A549 treated with Mapracorat at 1 μM for 4 hours (cell line): ENCODE measurements at places on chromosomes 2 and 18. TPM values are rescaled to one million over a fixed set of nuclear protein-coding genes. Genes with fewer than 3 reads are reported as not detected.

Gene TMEM200C
- not detected in 5 replicates for total RNA-seq

Gene PDCD1
- not detected in 5 replicates for total RNA-seq

Gene MLPH
- total RNA-seq = 250 to 327 TPM (median 305 TPM) in 5 replicates

Gene RUFY4
- total RNA-seq = not detected in 5 replicates

Gene EEF1B2
- total RNA-seq = 1,032 to 1,246 TPM (median 1,058 TPM) in 5 replicates

Gene PLCD4
- 0.29 to 0.56 TPM (median 0.39 TPM) in 5 replicates for total RNA-seq

Gene ANKRD30B
- total RNA-seq = not detected in 5 replicates

Gene TNFAIP6
- total RNA-seq = 0.68 to 1.5 TPM (median 0.78 TPM) in 5 replicates

Gene ASPRV1
- 0.19 to 0.27 TPM (median 0.23 TPM) in 5 replicates for total RNA-seq

Gene UGT1A3
- total RNA-seq = 0.10 to 0.31 TPM (median 0.26 TPM) in 3 of 5 replicates, not detected in the others

Gene ATG4B
- 42.2 to 69.2 TPM (median 53.1 TPM) in 5 replicates for total RNA-seq

Gene NPHP1
- 7.3 to 8.6 TPM (median 8.1 TPM) in 5 replicates for total RNA-seq

Gene ATP6V1B1
- total RNA-seq = 2.0 to 2.7 TPM (median 2.2 TPM) in 5 replicates

Gene RALB
- total RNA-seq = 58.7 to 71.7 TPM (median 65.6 TPM) in 5 replicates

Gene STAT4
- total RNA-seq = 3.0 to 4.5 TPM (median 4.1 TPM) in 5 replicates

Gene UGT1A4
- 0.07 to 0.12 TPM in 2 of 5 replicates, not detected in the others for total RNA-seq

Gene SLC8A1
- 0.26 to 0.36 TPM (median 0.34 TPM) in 5 replicates for total RNA-seq

Gene CBLN2
- total RNA-seq = 0.05 to 0.42 TPM (median 0.07 TPM) in 5 replicates

Gene EPAS1
- total RNA-seq = 94.4 to 114 TPM (median 110 TPM) in 5 replicates

Gene LCT
- total RNA-seq = 0.05 to 0.06 TPM in 2 of 5 replicates, not detected in the others

Gene TNFRSF11A
- 4.8 to 9.7 TPM (median 8.3 TPM) in 5 replicates for total RNA-seq

Gene CWC22
- 9.6 to 14.7 TPM (median 11.4 TPM) in 5 replicates for total RNA-seq

Gene RAB6C
- total RNA-seq = not detected in 5 replicates

Gene HOXD13
- total RNA-seq = 0.12 to 0.30 TPM (median 0.22 TPM) in 5 replicates

Gene UGT1A8
- total RNA-seq = 0.06 TPM in 1 of 5 replicates, not detected in the others

Gene IL1RL2
- 0.07 TPM in 1 of 5 replicates, not detected in the others for total RNA-seq

Gene BOLL
- not detected in 5 replicates for total RNA-seq

Gene MYO5B
- 7.8 to 10.5 TPM (median 9.4 TPM) in 5 replicates for total RNA-seq

Gene TGFA
- total RNA-seq = 4.7 to 5.5 TPM (median 4.9 TPM) in 5 replicates

Gene SERPINB4
- total RNA-seq = 0.08 to 0.09 TPM in 2 of 5 replicates, not detected in the others

Gene C2orf81
- total RNA-seq = 2.4 to 3.7 TPM (median 2.6 TPM) in 5 replicates

Gene ABCG5
- not detected in 5 replicates for total RNA-seq
